ENCODE measurements at places on chromosomes 4 and X.

- DNase-seq, result no peak
Measured at GRCh38 chrX:20951016-20951810, 423.0 kb upstream of the CNKSR2 start.

GRCh38 chr4:158949099-158949498 lies 153.8 kb upstream of the RAPGEF2 start:
- DNase-seq, result no peak

GRCh38 chr4:73068491-73069337 lies 802 bp downstream of the COX18 start:
- no peak for DNase-seq

DNA sequence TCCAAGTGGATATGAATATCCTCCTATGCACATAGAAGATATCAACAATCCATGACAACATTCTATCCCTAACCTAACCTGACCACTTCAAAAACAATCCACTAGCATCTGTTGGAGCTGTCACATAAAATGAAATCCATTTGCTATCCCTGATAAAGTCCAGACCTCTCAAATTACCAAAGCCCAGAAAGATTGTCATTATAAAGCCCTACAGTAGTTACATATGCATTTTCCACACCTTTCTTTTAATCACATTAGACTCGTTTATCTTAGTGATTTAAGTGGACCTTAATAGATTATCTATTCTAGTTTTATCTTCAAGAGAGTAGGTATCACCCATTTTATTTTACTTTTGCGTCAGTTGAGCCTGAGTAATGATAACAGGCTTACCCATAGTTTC lies 30.6 kb downstream of the LDB2 start:
- no peak for DNase-seq

GRCh38 chr4:89312066-89312465 lies 4.5 kb upstream of the GPRIN3 start:
- no peak for DNase-seq

GRCh38 chrX:13022926-13023325 lies 21.5 kb downstream of the FAM9C start:
- no peak for DNase-seq

- DNase-seq, result no peak
Measured at GRCh38 chr4:119624356-119624755, 4.2 kb downstream of the PDE5A start.

DNA sequence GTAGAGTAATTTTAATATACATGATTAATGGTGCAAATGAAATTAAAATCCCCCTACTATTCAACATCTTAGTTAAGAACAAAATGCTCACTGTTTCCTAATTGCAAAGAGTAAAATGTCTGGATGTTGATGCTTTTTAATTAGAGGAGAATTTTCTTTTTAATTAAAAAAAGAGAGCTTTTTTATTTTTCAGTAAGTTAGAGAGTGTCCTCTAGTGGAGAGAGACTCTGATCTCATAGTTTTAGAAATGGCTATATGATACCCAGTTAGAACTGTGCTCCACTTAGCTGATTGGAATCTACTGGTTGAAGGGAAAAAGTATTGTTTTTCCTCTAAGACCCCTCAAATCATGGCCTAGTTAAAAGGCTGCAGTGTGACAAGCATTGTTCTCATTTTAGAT lies 312.0 kb upstream of the MAGEB2 start:
- DNase-seq, result peak; percentile 16

DNA sequence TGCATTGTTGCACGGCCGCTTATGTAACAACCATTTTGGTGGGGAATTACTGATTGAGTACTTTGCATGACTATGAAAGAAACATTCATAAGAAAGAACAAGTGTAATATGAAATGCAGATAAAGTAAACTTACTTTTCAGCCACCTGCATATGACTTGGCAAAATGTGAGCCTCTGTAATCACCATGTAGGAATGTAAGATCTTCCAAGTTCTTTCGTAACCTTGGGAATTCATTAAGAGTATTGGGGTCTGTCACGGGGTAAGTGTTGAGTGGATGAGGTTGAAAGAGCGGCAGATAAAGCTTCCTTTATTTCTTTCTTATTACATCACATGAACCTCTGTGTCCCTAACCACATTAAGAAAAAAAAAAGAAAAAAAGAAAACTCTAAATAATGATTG lies 348.5 kb upstream of the NR3C2 start:
- no peak for DNase-seq

GRCh38 chr4:81631958-81632441 lies 160.3 kb upstream of the RASGEF1B start:
- no peak for DNase-seq

GRCh38 chr4:84944947-84945346 lies 21.5 kb downstream of the WDFY3 start:
- no peak for DNase-seq

DNA sequence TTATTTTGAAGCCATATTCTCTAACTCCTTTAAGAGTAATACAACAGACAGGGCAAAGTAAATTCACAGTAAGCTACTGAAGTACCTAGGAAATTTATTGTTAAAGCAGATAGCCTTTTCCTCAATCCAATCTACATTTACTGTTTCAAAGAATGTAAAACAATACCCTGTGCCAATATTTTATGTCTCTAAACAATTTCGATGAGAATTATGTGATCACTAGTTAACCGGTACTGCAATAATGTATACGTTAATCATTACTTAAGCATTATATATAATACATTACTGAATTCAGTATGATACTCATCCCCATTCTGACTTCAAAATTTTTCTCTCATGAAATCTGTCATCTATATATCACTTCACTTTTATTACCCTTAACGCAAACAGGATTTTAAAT lies 28.5 kb downstream of the KLHL13 start:
- no peak for DNase-seq

DNA sequence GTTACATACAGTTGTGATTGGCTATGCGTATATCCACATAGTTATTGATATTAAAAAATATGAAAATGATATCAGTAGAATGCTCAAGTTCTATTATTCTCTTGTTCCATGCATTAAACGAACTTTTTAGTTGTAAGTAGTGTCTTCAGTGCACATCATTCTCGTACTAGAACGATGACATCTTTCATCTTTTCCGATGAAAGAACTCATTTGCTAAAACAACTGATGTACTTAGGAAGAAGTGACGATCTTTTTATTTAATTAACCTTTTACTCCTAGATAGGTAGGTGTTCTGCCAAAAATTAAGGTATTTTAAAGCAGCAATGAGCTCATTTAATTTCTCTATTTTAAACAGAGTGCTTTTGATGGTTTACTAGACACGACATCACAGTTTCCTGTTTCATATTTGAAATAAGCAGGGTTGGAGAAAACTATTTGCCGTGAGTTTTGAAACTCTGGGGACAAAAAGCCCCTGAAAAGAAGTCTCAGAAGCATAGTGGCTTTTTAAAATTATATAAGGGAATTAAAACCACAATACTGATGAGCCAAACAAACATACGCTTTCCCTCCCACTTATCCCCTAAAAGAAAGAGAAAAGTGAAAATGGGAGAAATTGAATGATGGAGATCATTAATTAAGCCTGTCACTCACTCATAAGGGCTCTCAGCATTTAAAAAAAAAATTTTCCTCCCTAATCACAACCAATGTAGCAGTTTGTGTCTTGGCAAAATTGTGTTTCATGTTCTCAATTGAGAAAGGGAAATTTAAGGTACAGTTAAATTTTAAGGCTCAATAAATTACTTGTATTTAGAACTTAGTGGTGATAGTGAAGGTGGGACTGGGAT lies 25.6 kb downstream of the SPRY1 start:
- no peak for DNase-seq

DNA sequence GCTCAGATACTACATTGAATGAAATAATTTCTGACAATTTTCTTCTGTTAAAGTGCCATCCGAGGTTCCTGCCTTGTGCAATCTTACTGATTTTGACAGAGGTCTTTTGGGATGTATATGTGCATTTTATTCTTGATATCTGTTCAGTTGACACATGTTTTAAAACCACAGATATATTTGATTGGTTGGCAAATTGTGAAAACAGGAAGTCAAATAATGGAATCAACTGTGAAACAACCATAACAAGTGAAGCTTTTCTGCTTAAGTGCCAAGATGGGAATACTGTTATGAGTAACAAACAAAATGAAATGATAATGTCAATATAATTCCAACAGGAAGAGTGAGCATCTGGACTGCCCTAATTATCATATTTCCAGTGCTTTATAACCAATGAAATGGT lies 84.9 kb upstream of the TET2 start:
- DNase-seq, result no peak

- DNase-seq, result no peak
Measured at GRCh38 chr4:121154103-121154515, 10.0 kb downstream of the TNIP3 start.

DNA sequence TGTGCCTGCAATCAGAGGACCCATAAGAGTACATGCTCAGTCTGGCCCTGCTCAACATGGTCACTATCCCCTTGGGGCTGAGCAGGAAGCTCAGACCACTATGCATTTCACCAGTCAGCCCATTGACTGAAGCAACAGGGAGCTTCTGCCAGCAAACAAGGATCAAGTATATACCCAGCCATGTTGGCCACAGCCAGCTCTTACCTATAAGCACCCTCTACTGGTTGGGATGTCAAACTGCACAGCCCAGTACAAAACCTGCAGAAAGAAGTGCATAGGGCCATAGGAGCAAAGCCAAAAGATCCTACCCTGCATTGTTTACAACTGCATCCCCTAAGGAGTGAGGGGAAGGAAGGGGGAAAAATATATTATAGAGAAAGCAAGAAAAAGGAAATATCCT lies 214.4 kb upstream of the CPEB2 start:
- DNase-seq, result peak; percentile 1

- no peak for DNase-seq
Measured at GRCh38 chr4:27397886-27398285, 537.2 kb downstream of the STIM2 start.

- DNase-seq, result no peak
Measured at GRCh38 chr4:146311238-146311970, 97.1 kb downstream of the REELD1 start.

GRCh38 chr4:96677499-96677898 lies 837.6 kb downstream of the PDHA2 start:
- DNase-seq, result no peak

DNA sequence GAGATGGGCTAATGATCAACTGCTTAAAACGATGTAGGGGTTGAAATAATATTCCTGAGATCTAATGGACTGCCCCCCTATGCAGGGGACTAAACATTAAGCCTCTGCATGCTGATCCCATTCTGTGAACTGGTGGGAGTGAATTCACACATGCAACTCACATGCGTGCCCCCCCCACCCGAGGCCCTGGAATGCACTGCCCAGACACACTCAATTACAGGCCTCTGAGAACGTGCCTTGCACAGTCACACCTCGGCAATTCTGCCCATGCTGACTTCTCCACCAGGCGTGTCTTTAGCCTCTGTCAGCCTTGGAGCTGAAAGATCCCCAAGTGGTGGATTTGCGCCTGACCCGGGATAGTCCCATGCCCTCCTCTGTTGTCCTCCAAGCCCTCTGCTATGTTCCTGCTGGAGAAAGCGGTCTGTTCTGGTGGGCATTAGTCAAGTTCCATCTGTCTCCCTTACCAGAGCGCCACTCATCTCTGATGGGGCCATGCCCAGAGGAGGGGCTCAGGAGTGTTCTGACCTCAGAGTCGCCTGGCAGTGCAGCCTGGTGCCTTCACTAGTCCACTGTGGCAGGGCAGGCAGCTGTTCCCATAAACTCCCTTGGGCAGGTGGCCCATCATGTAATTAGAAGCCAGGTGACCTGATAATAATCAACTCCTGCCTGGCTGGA lies 86.5 kb downstream of the DRD5 start:
- no peak for DNase-seq

DNA sequence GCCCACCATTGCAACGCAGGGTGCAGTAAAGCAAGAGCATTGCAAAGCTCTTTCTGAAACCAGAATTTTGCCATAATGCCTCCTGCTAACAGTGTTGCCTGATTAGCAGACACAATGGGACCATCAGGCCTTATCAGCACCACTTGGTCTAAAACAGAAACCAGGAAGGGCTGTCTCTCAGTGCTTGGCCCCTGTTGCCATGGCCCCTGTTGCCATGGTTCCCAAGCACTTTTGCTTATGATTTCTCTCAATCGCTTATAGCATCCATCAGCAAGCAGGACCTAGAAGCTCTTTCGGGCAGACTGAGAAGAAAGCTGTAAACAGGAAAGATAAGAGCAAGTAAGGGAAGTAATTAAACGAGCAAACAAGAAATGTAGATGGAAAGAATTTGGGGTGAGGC lies 36.8 kb downstream of the RTL5 start:
- DNase-seq, result peak; percentile 51

GRCh38 chr4:151806511-151806927 lies 45.7 kb upstream of the GATB start:
- no peak for DNase-seq

DNA sequence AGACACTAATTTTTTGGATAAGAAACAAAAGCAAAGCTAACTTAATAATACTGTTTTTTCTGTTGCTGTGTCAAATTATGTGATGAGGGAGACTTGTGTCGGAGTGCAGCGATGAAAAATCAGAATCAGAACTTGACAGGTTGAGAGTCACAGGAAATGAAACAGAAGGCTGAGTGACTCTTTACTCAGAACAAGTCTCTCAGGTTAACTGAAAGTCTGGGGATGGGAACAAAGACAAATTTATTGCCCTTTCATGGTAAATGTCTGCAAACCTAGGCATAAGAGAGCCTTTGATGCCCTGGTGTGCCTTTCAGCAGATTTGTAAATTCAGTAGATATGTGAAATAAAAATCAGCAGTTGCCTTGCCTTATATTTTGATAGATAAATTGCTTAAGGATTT lies 96.0 kb downstream of the ADGRL3 start:
- no peak for DNase-seq

- no peak for DNase-seq
Measured at GRCh38 chr4:24932515-24933225, 19.8 kb upstream of the CCDC149 start.

DNA sequence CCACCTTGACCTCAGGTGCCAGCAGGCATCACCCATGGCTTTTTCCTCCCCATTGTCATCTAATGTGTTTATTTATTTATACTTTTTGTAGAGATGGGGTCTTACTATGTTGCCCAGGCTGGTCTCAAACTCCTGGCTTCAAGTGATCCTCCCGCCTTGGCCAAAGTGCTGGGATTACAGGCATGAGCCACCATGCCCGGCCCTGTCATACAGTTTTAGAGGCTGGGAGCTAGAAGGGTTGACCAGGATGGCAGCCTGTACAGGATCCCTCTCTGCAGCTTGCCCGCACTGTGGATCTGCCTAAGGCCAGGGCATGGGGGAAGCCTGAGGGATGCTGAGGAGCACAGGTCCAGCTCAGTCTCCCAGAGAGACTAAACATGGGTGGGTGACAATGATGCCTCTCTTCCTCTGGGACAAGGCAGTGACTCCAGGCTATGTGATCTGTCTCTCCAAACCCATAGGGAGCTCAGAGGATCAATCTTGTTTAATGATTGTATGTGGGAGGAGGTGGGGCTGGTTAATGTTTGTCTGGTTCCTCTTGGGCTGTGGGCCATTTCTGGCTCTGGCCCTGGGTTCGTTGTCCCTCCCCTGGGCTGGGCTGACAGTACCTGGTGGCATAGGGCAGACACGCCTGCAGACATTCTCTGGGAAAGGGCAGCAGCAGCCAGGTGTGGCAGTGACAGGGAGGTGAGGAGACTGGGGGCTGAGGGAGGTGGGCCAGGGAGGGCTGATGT lies 8.3 kb upstream of the GJB1 start:
- no peak for DNase-seq
